ENCODE measurements at places on chromosomes 5 and 9. TPM values are rescaled to one million over a fixed set of nuclear protein-coding genes. Genes with fewer than 3 reads are reported as not detected.

NFIB gene
- 110 TPM for total RNA-seq

KLF4 gene
- total RNA-seq = 30.5 TPM

RNF20 gene
- 53.7 TPM for total RNA-seq

PCDHGB2 gene
- total RNA-seq = 8.7 TPM

DNA sequence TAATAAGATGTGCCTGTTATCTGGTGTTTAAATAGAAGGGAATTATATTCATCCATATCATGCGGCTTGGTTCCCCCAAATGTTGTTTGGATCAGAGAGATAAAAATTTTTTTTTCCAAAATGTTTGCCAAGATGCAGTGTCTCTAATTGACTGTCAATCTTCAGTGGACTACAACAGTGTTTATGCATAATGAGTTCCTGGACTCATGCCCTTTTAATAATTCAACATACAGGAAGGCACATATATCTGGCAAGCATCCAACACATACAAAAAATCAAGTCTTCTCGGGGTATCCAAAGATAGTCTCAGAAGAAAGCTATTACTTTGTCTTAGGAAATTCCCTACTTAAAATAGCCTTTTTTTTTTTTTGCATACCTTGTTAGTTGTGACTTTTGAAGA is 1534.7 kb downstream of the EFNA5 start:
- no peak for DNase-seq

DBH gene
- total RNA-seq = not detected

GRCh38 chr5:172866802-172867748 is 33.0 kb downstream of the ERGIC1 start:
- DNase-seq = peak; percentile 89

DNA sequence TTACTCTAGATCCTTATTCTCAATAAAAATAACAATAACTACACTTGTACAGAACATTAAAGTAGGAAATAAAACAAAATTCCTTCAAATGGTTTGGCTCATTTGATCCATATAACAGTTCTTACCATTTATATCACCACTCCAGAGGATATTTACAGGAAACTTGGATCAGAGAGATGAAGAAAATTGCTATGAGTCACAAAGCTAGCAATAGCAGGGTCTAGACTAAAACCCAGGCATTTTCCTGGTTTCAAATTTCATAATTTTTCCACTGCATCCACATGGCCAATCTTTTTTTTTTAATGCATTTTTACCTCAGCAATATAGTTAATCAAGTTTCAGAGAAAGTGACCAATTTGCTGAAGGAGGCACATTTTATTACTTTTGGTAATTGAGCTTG is 299.2 kb downstream of the ELAVL2 start:
- no peak for DNase-seq

OBP2B gene
- not detected for total RNA-seq

- DNase-seq = no peak
Observed at GRCh38 chr5:37815913-37816312, 23.9 kb downstream of the GDNF start.

- no peak for DNase-seq
Observed at GRCh38 chr5:155897761-155898160, 429.2 kb upstream of the SGCD start.

CCL27 gene
- not detected for total RNA-seq

GRCh38 chr9:117284414-117284813 is 130.4 kb downstream of the ASTN2 start:
- no peak for DNase-seq

GRCh38 chr9:37060833-37061232 is 26.8 kb upstream of the PAX5 start:
- DNase-seq = no peak

DNA sequence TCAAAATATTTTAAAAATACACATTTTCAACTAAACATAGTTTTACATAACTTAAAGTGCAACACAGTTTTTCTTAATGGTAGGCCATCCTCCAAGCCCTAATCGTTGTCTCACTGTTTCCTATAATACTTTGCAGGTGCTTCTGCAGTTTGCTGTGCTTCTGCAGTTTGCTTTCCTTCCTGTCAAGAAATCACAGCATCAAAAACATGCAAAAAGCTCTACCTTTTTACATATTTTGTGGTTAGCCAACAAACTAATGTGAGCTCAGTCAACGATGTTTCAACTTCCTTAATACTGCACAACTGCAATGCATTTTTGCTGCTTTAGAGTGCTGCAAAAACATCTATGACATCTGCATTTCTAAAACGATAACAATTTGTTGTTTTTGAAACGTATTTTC is 25.2 kb downstream of the EMB start:
- DNase-seq = no peak

GLDC gene
- not detected for total RNA-seq

PCDHB13 gene
- total RNA-seq = 1.7 TPM

- no peak for DNase-seq
Observed at GRCh38 chr5:76473661-76474060, 70.6 kb downstream of the IQGAP2 start.

- no peak for DNase-seq
Observed at GRCh38 chr5:91098541-91098940, 284.6 kb downstream of the ARRDC3 start.

GRCh38 chr5:170632985-170633234 is 129.1 kb downstream of the KCNIP1 start:
- peak; percentile 74 for DNase-seq

ENTPD2 gene
- 2.1 TPM for total RNA-seq

CLIC3 gene
- 1.7 TPM for total RNA-seq

GRCh38 chr9:138098116-138098907 is 220.7 kb downstream of the CACNA1B start:
- DNase-seq = no peak

- no peak for DNase-seq
Observed at GRCh38 chr9:69396759-69397158, 71.7 kb downstream of the ENTREP1 start.

DNA sequence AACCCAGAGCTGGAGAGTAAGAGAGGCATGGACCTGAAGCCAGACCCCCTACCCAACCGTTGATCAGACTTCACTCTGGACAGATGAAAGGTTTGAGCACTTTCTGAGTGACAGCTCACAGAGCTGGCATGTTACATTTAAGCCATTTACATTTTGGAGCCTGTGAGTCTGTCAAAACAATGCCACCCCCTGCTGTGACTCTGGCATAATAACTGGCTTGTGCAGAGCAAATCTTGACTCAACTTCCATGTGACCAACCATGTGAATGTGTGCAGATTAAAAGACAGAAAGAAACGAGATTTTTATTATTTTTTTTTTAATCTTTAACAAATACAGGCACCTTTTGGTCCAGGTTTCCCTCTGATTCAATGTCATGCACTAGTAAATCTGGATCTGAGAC is 48.5 kb downstream of the MFAP3 start:
- DNase-seq = no peak

DNA sequence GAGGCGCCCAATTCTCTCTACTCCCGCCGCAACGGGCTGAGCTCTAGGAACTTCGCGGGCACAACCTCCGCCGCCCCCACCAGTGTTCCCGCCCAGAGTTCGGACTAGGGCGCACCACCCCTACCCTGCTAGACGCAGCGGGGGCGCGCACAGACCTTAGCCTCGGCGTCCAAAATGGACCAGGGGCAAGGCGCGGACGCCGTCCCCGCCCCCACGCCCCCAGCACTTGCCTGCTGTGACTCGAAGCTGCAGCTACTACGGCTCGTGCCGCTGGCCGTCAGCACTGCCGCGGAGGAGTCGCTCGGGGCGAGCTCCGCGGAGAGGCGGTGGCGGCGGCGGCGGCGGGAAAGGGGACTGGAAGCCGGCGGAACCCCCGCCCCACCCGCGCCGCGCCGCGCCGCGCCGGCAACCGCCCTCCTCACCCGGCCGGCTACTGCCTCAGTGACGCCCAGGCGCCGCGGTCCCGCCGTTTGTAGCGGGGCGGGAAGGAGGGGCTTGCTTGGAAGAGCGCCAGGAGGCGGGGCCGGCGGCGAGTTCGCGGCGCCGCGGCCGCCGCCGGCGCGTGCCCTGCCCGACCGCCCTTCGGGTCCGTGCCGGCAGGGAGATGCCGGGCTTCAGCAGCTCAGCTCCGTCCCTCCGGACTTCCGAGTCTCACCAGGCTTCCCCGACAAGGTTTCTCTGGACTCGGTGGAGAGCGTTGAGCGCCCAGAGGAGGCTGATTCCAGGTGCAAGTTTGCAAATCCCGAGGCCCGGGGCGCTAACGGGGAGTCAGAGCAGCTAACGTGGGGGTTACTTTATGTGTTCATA is 4.5 kb downstream of the ELAVL2 start:
- DNase-seq = peak; percentile 28

DNA sequence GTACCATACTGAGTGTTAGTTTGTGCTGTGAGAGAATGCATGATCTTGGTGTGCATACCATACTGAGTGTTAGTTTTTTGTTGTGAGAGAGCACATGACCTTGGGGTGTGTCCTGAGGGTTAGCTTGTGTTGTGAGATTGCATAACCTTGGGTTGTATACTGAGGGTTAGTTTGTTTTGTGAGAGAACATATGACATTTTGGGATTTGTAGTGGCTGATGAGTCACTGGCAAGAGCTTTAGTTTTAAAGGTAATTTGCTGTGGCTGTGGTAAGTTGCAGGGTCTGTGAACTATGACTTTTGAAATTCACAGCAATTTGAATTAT is 1068.3 kb upstream of the EDIL3 start:
- no peak for DNase-seq

ZFAND5 gene
- 174 TPM for total RNA-seq

DNA sequence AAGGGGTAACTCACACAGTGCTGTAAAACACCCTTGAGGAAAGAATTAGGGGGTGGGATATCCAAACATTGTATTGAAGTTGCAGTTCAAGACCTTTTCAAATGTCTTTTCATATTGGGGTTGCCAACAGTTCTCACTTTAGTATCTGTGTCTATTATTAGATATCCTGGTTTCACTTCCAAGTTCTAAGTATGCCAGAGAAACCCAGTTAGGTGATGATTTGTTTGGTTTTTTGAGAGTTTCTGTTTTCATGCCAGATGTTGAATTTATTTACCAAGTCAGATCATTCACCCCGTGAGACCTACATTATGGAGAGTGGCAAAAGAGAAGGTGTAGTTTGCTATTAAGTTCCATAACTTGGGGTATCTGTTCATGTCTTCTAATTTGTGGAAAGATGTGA is 64.5 kb downstream of the C9orf152 start:
- no peak for DNase-seq

GRCh38 chr5:127096328-127096993 is 23.2 kb upstream of the C5orf63 start:
- no peak for DNase-seq

CKMT2 gene
- total RNA-seq = 2,067 TPM

CCL21 gene
- total RNA-seq = 32.5 TPM

GRCh38 chr9:123375469-123376132 is 19.6 kb downstream of the CRB2 start:
- no peak for DNase-seq

GRCh38 chr5:53479590-53480415 is 626 bp upstream of the FST start:
- peak; percentile 80 for DNase-seq

GRCh38 chr9:27189426-27189825 is 80.4 kb downstream of the TEK start:
- DNase-seq = no peak

DNA sequence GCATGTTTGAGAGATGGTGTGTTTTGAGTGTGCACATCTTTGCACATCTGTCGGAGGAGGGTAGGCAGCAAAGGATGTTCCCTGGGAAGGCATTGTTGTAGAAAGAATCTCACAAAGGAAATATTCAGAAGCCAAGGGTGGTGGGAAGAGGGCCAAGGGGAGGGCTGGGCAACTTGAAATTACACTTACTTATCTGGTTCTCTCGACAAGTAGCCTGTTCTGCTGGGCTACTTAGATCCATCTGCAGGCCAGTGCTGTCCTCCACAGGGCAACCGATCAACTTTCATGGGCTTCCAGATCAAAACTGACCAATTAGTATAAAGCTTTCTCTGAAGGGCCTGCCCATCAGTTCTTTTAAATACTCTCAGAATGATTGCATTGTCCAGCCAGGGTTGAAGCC is 495.2 kb downstream of the GADD45G start:
- no peak for DNase-seq

DNA sequence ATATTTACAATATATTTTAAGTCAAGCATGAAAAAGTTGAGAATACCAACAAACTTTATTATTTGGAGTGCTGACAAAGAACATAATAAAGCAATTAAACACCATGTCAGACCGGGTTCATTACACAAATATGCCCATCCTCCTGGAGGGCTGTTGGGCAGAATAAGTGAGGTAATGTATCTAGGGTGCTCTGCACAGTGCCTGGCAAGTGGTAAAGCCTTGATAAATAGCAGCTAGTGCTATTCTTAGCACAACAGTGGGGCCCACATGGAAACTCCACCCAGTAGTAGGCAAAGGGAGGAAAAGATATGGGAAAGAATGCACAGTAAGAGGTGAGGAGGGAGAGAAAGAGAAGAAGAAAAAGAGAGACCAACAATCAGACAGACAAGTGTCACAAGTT is 97.7 kb downstream of the SLC1A3 start:
- DNase-seq = no peak

- no peak for DNase-seq
Observed at GRCh38 chr5:114477816-114478334, 116.0 kb downstream of the KCNN2 start.

GRCh38 chr9:136018257-136019031 is 57.3 kb upstream of the UBAC1 start:
- DNase-seq = peak; percentile 21

EDIL3 gene
- total RNA-seq = 14.4 TPM

GRCh38 chr5:54985301-54986268 is at the start of gene ESM1:
ESM1 (minus strand) TSS chr5:54985593; CDS start chr5:54985517, 76 bp downstream.
- no peak for DNase-seq

DNA sequence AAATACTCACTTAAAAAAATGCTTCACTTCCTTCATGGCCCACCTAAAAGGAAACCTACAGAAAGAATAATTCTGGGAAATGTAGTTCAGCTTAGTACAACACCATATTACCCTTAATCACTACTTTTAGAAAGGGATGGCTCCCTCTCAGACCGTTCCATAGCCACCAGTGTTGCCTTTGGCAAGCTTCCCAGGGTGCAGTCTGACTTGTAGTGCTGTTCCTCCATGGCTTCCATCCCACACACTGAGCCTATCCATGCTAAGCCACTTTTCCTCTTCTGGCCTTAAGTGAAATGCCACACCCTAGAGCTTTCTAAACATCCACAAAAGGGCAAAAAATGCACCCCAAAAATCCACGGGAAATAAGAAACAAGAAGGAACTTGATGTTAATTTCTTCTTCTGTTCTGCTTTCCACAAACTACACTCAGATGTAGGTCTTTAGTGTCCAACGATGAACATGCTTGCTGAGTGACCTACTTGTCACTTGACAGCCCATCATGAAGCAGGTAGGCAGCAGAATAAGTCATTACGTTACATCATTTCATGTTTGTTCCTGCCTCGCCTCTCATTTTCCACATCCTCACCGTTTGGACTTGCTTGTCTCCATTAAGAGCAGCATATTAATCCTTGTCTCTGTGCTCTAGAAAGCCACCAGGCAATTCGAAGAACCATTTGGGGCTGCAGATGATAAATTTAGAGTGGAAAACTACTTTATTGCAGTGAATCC is 391.1 kb upstream of the GRAMD2B start:
- peak; percentile 70 for DNase-seq
